ENCODE measurements at places on chromosomes 12 and 14.
A peak's percentile ranks its signal among the peaks of the same experiment; 100 is the strongest.

DNA sequence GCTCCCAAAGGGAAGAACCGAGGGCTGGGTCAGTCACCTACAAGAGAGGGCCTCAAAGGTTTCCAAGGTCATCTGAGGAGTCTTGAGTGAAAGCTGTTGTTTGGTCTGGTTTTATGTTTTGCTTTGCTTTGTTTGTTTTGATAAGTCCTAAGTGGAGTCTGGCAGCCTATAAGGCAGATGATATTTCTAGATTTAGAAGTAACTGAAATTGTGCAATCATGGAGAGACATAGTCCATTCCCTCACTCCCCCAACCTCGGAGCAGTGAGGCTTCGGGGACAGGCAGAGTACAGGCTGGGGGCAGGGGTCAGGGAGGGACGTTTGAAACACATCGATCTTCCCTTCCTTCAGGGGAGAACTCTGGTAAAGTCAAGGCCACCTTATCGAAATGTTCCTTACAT, 42.3 kb downstream of the TTC9 start:
- no peak for DNase-seq

GRCh38 chr12:121620333-121620891, 5.9 kb upstream of the ORAI1 start:
- DNase-seq = no peak

DNA sequence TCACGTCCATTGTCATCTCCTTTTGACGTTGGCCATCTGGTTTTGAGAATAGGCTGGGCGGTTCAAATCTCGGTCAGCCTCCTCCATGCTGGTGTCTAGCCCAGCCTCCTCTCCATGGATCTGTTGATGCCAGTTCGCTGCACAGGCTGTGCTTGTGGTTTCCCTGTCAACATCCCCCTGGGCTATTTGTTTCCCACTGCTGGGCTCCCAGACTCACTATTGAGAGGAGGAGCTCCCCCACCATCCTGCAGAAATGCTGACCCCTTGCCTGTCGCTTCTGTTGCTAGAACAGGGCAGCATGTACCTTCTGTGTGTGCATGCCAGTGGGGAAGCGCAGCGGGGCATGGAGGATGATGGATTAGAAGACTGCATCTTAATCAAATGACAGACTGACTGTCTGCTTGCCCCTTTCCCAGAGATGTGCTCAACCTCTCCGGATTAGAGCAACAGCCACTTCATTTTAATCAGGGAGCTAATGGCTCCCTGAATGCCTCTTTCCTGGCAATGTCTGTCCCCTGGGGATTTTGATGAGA, 170.5 kb downstream of the TSPAN9 start:
- DNase-seq = no peak

GRCh38 chr12:75315518-75315917, 14.6 kb downstream of the CAPS2 start:
- DNase-seq = peak; percentile 39

- DNase-seq = no peak
Observed at GRCh38 chr14:96038558-96038919, 623 bp upstream of the C14orf132 start.

GRCh38 chr14:96252323-96252998, 3.5 kb upstream of the BDKRB1 start:
- no peak for DNase-seq

DNA sequence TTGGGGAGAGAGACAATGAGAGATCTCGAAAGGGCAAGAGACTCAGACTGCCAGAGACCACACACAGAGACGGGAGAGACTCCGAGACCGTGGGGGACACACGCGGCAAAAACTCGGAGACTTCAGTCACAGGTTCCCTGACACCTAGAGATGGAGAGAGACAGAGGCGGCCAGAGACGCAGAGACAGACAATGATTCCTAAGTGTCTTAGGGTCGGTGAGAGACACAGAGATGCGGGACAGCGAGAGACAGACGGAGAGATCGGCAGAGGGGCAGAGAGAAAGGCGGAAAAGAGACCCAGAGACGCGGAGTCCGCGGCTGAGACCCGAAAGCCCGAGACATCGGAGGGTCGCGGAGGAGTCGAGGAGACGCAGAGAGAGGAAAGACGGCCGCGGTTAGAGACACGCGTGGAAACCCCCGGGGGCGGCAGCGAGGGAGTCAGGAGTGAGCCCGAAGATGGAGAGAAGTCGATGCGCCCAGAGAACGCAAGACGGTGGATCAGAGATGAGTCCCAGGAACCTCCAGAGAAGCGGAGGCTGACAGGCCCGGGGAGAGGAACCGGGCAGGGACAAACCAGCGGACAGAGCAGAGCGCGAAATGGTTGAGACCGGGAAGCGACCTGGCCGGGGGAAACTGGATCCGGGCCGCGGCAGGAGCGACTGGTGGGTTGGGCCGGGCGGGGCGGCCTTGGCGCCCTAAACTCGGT, 7.8 kb downstream of the LHX5 start:
- no peak for DNase-seq

DNA sequence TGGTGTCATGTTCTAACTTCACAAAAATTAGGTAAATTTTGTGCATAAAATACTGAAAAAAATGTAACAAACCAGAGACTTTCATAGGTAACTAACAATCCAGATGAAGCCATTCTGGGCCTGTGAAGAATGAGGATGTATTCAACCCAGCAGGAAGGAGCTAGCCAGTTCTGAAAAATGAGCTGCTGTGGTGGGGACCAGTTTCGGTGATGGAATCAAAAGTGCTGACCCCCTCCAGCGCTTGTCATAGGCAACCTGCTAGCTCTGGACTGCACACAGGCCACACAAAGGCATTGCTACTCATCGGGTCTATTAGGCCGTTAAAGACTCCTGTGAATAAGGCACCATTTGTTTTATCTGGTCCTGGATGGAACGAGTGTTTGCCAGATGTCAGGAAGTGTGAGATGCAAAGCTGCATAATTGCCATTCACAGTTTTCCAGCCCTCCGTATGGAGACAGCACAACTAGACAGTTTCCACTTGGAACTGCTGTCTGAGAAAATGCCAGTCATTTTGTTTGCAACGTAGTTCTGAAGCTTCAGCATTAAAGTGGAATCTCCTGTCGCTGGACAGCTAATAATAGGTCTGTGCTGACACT, 3.3 kb upstream of the RIMBP2 start:
- DNase-seq = no peak

Data from AG08396 (cell line).